ENCODE measurements at places on chromosomes 16 and 17.

GRCh38 chr16:2500430-2500917, 13.3 kb upstream of the ATP6V0C start:
- no peak for DNase-seq

- DNase-seq: peak; percentile 6
Measured at GRCh38 chr17:37570527-37571093, 38.6 kb downstream of the SYNRG start.

GRCh38 chr16:77277141-77277540, 77.9 kb downstream of the SYCE1L start:
- no peak for DNase-seq

- no peak for DNase-seq
Measured at GRCh38 chr16:87412996-87413421, 20.9 kb downstream of the MAP1LC3B start.

GRCh38 chr17:56982312-56982711, 4.4 kb downstream of the SCPEP1 start:
- DNase-seq: no peak

DNA sequence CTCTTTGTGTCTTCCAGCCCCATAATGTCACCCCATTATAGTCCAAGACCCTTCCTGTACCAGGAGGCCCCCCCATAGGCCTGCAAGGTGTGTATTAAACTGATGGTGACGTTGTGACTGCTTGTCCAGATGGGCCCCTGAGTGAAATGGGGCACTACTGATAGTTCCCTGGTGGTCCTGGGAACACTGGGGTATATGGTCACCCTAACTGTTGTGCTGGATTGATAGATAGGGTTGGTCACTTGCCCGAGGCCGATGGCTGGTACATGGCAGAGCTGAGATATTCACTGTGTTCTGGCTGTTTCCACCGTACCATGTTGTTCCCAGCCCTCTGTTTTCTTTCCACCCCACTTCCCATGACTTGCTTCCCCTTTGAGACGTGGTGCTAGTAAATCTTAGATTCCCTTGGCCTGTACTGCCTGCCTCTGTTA, 4.3 kb downstream of the CNP start:
- no peak for DNase-seq

- no peak for DNase-seq
Measured at GRCh38 chr17:61203671-61204131, 195.9 kb upstream of the TBX2 start.

Measured in stimulated activated CD4-positive, alpha-beta T cell treated with anti-CD3 and anti-CD28 coated beads, Interleukin-2, amount 100 ng/mL, for 48 hours (primary cell).